ENCODE measurements at places on chromosomes 2 and 18. TPM values are rescaled to one million over a fixed set of nuclear protein-coding genes. Genes with fewer than 3 reads are reported as not detected.

DNA sequence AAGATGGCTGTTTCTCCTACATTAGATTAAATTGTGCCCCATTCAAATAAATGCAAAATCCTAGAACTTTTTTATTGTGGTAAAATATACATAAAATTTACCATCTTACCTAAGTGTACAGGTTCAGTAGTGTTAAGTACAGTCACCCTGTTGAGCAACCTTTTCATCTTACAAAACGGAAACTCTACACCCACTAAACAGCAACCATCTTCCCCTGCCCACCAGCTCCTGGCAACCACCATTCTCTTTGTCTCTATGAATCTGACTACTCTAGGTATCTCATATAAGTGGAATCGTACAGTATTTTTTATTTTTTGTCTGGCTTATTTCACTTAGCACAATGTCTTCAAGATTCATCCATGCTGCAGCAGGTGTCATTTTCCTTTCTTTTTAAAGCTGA lies 53.0 kb downstream of the ASXL2 start:
- no peak for DNase-seq

GRCh38 chr18:21803495-21803894 lies 62.9 kb downstream of the MIB1 start:
- no peak for DNase-seq

GRCh38 chr2:187461294-187462261 lies 13.5 kb upstream of the CALCRL start:
- DNase-seq: no peak

- DNase-seq: no peak
These were observed 39.5 kb upstream of the FHL2 start for GRCh38 chr2:105438104-105438929.

GRCh38 chr2:118032169-118033013 lies 18.5 kb upstream of the CCDC93 start:
- no peak for DNase-seq

RAD51AP2 gene
- total RNA-seq: not detected

HPCAL1 gene
- total RNA-seq: 15.9 TPM

SP9 gene
- total RNA-seq: not detected

All from activated B cell treated with CpG ODN at 0.5 μM for 24 hours (primary cell).